ENCODE measurements at places on chromosomes 5 and 9. TPM values are rescaled to one million over a fixed set of nuclear protein-coding genes. Genes with fewer than 3 reads are reported as not detected.
A peak's percentile ranks its signal among the peaks of the same experiment; 100 is the strongest.

Gene RPP25L
- 34.3 TPM for polyA plus RNA-seq

Gene MYO10
- polyA plus RNA-seq = 1.2 TPM

Gene SMIM33
- not detected for polyA plus RNA-seq

Gene SLC25A48
- 10.8 TPM for polyA plus RNA-seq

Gene HSD17B3
- 12.2 TPM for polyA plus RNA-seq

Gene TTF1
- 22.4 TPM for polyA plus RNA-seq

Gene CCNG1
- 37.0 TPM for polyA plus RNA-seq

Gene GRM6
- not detected for polyA plus RNA-seq

Gene RNF208
- polyA plus RNA-seq = 83.8 TPM

Gene CER1
- not detected for polyA plus RNA-seq

Gene RLN1
- polyA plus RNA-seq = not detected

Gene HMMR
- 0.59 TPM for polyA plus RNA-seq

Gene SEMA6A
- polyA plus RNA-seq = 3.0 TPM

Gene ANKRD18A
- 0.75 TPM for polyA plus RNA-seq

Gene MORN5
- not detected for polyA plus RNA-seq

DNA sequence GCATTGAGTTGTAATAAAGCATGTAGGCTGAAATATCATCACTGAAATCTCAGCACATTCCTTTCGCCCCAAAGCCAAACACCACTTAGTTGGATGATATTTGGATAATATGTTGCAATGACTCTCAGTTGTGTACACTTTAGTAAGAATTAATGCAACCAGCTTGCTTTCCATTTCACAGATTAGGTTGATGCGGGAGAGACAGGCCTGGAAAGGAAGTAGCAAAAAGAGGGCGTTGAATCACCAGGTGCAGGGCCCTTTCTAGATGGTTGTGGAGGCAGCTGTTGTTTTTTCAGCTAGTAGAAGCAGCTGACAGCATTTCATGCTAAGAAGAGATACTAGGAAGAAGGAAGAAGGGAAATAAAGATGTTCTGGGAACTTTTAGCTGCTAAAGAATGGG lies 30.9 kb downstream of the DMRT3 start:
- no peak for DNase-seq

- DNase-seq = no peak
These were observed 234.3 kb downstream of the FANCC start for GRCh38 chr9:95083086-95083768.

- DNase-seq = no peak
These were observed 54.4 kb downstream of the ANKH start for GRCh38 chr5:14816999-14817761.

DNA sequence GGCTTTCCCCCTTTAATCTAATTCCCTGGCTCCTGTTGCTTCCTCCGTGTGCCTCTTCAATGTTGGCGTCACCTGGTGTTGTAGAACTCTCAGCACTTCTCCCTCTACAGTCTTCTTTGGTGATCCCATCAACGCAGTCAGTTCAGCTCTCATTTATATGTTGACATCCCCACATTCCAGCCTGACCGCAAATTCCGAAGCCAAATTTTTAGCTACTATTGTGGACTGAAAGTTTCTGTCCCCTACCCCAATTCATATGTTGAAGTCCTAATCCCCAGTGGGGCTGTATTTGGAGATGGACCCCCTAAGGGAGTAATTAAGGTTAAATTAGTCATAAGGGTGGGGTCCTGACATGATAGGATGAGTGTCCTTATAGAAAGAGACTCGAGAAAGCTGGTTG lies 210.6 kb upstream of the ADAMTSL1 start:
- DNase-seq = no peak

DNA sequence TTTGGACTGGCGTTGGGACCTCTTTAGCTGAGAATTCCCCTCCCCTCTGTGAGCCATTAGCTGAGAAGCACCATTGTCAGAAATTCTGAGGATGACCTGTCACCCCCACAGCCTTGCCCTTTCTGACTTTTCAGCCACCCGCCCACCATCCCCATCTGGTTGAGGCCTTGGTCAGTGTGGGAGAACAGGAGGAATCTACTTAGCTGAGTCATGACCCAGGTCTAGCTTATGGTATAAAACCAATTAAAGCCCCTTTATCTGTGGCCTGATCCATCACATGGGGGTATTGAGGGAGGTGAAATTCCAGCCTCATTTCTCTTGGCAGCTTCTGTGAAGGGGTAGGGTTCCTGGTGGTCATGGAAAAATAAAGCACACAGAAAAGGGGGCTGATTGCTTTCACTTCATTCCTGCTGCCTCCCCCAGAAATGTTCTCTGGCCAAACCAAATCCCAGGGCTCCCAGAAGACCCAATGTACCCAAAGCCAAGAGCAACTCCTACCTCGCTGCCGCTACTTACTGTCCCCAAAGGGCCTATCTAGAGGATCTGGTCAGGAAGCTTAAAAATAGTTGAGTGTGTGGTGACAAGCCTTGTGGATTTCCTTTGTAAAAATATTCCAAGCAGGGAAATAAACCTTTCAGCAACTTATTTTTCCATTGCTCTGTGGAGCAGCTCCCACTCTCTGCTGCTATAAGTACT lies 174.8 kb upstream of the TNC start:
- no peak for DNase-seq

GRCh38 chr9:137316012-137316981 lies 14.2 kb upstream of the NRARP start:
- DNase-seq = peak; percentile 72

- no peak for DNase-seq
These were observed 78.8 kb downstream of the NLN start for GRCh38 chr5:65800775-65801174.

GRCh38 chr9:86836797-86837196 lies 110.5 kb downstream of the GAS1 start:
- no peak for DNase-seq

DNA sequence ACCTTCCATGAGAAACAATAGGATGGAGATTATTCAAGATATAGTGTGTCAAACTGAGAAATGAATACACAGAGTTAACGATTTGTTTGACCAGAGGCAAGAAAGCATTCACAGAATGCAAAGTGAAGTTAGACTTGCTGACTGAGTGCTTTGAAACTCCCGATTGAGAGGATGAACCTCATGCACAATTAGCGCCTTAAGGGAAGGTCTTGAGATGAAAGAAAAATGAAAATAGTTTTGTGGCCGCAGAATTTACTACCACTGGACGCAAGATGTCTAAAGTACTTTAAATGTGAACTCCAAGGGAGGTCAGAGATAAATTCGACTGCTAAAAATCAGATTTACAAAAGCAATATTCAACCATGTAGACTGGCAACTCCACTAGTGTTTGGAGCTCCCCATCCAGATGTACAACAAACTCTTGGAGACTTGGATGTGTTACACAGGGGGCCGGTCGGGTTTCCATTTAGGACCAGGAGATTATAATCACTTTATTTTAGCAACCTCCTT lies 707 bp upstream of the RIMOC1 start:
- DNase-seq = no peak

- no peak for DNase-seq
These were observed 1985.5 kb upstream of the CDH6 start for GRCh38 chr5:29208024-29208423.

DNA sequence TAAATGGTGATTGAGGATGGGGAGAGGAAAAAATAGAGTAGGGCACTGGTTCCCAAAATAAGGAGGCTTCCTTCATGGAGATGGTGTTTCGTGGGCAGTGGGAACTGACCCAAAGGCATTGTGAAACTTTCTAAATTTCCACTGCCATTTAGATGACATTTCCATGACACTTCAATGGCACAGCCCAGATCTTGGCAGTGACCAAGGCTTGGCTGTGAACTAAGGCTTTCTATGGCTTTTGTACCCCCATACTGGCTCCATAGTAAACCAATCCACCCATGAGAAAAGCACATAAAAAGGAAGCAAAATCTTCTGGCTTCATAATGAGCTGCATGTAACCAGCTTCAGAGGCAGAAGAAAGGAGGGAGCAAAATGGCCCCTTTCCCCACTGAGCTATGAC lies 321.0 kb upstream of the TLE4 start:
- no peak for DNase-seq

DNA sequence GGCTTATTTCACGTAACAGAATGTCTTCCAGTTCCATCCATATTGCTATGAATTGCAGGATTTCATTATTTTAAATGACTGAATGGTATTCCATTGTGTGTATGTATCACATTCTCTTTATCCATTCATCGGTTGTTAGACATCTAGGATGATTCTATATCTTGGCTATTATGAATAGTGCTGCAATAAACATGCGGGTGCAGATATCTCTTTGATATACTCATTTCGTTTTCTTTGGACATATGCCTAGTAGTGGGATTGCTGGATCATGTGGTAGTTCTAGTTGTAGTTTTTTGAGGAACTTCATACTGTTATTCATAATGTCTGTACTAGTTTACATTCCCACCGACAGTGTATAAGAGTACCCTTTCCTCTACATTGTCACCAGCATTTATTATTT lies 460.5 kb downstream of the MAN2A1 start:
- no peak for DNase-seq

- DNase-seq = peak; percentile 28
These were observed 146.1 kb downstream of the MAST4 start for GRCh38 chr5:66742083-66742895.

- DNase-seq = no peak
These were observed 12.0 kb downstream of the LRRC26 start for GRCh38 chr9:137157618-137158415.

- DNase-seq = no peak
These were observed 54.8 kb upstream of the FAM120AOS start for GRCh38 chr9:93508207-93508606.

Data from heart right ventricle (tissue), 16 donors.